ENCODE measurements at places on chromosomes 3 and 15.

- H3K4me3 ChIP-seq: no peak overlapping the region
- H3K36me3 ChIP-seq: no peaks in the 10 kb centered on the region
- H3K27ac ChIP-seq: no peak overlapping the region
- H3K27me3 ChIP-seq: no peaks in the 10 kb centered on the region
- DNase-seq: no peak
Measured at GRCh38 chr3:130831719-130832400, 62.0 kb upstream of the ATP2C1 start.

DNA sequence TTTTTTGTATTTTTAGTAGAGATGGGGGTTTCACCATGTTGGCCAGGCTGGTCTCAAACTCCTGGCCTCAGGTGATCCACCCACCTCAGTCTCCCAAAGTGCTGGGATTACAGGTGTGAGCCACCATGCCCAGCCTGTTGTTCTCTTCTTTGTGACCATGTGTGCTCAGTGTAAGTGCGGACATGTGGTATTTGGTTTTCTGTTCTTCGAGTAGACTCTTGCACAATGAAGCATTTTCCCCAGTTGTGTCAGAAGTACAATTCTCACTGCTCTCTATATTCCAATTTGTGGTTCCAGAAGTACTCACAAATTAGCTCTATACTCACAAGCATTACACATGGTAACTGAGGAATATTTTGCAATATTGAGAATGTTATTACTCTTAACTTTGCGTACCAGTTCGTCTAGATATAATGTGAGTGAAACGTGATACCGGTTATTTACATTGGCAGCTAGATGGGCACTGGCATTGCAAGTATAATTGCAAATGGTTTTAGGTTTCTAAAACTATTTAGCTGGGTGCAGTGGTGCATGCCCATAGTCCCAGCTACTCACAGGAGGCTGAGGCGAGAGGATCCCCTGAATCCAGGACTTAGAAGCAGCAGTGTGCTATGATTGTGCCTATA lies 34.2 kb upstream of the MTMR14 start:
- no peak overlapping the region for H3K27ac ChIP-seq
- H3K4me1 ChIP-seq: no peaks in the 10 kb centered on the region
- H3K36me3 ChIP-seq: no peaks in the 10 kb centered on the region

DNA sequence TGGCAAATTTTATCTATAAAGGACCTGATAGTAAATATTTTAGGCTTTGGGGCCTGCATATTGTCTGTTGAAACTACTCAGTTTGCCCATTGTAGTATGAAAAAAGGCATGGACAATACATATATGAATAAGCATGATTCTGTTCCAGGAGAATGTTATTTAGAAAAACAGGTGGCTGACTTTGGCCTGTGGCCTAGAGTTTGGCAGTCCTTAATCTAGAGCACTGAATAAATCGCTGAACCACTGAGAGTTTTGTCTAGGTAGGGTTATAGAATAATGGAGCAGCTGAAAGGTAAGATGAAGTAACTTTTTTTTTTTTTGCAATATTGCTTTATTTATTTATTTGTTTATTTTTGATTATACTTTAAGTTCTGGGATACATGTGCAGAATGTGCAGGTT lies 75.0 kb downstream of the LRRC49 start:
- H3K27ac ChIP-seq: no peak overlapping the region
- no peaks in the 10 kb centered on the region for H3K4me1 ChIP-seq
- no peak for DNase-seq
- H3K4me3 ChIP-seq: no peak overlapping the region
- no peaks in the 10 kb centered on the region for H3K36me3 ChIP-seq

GRCh38 chr3:45412763-45413162 lies 24.4 kb downstream of the LARS2 start:
- no peak overlapping the region for H3K4me3 ChIP-seq
- H3K36me3 ChIP-seq: no peaks in the 10 kb centered on the region
- no peaks in the 10 kb centered on the region for H3K27me3 ChIP-seq
- H3K27ac ChIP-seq: no peak overlapping the region
- no peak for DNase-seq

All from breast epithelium (tissue), 4 donors.